ENCODE measurements at places on chromosomes 5 and 9.

DNA sequence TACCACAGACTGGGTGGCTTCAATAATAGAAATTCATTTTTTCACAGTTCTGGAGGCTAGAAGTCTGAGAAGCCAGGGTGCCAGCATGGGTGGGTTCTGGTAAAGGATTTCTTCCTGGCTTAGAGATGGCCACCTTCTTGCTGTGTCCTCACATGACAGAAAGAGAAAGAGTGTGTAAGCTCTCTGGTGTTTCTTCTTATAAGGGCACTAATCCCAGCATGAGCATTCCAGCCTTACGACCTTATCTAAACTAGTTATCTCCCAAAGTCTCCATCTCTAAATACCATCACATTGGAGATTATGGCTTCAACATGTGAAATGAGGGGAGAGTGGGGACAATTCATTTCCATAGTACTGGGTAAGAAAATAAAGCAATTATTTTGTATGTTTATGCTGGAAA, 226.5 kb upstream of the TUSC1 start:
- no peak for DNase-seq

- DNase-seq, result no peak
Measured at GRCh38 chr9:129494113-129494789, 126.7 kb downstream of the C9orf50 start.

- no peak for DNase-seq
Measured at GRCh38 chr5:125032286-125032685, 285.8 kb upstream of the ZNF608 start.

- peak; percentile 84 for DNase-seq
Measured at GRCh38 chr5:123813937-123814624, 302.1 kb downstream of the CSNK1G3 start.

- no peak for DNase-seq
Measured at GRCh38 chr5:149932445-149933350, 11.9 kb downstream of the PDE6A start.

DNA sequence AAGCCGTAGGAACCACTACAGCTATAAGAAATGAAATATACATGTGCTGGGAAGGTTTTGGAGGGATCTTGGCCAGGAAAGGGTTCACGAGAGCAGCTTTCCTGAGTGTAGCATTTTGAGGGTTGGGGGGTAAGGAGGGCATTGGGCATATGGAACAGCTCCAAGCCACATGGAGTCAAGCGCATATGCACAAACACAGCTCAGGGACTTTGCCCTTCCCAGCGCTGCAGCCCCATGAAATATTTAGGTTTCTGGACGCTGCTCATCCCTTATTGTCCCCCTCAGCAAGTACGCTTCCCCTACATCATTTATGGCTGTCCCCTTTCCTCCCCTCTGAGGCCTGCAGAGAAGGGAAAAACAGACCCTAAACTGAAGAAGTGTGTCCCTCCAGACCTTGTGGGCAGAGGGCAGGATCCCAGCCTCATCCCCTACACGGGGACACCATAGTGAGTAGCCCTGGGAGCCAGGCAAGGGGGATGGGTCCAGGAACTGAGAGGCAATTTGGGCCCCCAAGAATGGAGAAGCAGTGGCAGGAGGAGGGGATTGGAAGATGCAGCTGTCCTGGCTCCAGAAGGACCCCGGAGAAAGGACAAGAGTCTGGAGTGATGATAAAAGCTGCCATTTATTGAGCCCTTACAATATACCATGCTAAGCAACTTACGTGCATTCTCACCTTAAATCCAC, 33.7 kb downstream of the PCDH1 start:
- no peak for DNase-seq

- DNase-seq, result no peak
Measured at GRCh38 chr9:138099803-138100598, 222.4 kb downstream of the CACNA1B start.

- DNase-seq, result no peak
Measured at GRCh38 chr9:134419000-134419683, 92.9 kb downstream of the RXRA start.

DNA sequence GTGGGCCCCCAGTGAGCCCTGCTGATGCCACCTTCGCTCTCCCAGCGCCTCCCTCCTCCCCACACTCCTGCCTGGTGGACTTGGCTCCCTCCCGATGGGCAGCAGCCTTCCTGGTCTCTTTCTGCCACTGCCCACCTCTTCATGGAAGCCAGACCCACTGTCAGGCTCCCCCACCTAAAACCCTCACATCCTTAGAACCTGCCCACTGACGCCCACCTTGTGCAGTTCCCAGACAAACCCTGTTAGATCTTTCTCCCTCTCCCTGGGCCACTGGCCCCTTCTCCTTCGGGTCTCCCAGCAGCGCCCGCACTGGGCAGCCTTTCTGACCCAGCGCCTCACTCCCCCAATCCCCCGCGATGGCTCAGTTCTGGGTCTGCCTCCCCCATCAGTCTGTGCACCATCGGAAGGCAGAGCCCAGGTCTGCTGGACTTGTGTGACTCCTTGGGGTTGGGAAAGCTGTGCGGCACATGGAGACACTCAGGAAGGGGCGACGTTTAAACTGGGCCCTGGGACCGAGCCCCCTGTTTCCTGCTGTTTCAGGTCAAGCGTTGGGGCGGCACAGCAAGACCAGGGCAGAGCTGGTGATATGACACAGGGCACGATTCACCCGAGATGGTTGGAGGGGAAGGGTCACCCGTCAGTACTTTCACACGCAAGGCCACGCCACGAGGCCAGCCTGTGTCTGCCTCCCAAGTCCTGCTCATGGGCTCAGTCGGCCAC, 17.4 kb downstream of the MYMK start:
- DNase-seq, result no peak

- peak; percentile 87 for DNase-seq
Measured at GRCh38 chr5:35003018-35003957, 44.5 kb downstream of the AGXT2 start.

DNA sequence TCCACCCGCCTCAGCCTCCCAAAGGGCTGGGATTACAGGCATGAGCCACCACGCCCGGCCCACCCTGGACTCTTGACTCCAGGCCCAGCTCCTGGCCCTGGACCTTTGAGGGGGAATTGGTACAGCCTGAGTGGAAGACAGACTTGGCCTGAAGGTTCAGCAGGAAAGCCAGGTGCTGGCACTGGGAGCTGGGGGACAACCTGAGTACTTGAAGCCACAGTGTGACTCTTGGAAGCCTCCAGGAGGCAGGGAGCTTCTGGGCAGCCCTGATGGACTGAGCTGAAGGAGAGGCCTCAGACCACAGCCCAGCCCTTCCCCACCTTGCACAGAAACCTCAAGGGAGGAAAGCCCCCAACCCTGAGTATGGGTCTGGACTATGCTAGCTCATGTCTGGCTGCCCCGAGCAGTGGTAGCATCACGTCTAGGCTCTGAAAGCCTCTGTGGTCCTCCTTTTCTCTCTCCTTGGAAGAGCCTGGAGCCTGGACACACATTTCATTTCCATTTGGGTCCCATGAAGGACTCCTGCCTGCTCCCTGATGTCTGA, 54.1 kb downstream of the RASGEF1C start:
- peak; percentile 30 for DNase-seq

DNA sequence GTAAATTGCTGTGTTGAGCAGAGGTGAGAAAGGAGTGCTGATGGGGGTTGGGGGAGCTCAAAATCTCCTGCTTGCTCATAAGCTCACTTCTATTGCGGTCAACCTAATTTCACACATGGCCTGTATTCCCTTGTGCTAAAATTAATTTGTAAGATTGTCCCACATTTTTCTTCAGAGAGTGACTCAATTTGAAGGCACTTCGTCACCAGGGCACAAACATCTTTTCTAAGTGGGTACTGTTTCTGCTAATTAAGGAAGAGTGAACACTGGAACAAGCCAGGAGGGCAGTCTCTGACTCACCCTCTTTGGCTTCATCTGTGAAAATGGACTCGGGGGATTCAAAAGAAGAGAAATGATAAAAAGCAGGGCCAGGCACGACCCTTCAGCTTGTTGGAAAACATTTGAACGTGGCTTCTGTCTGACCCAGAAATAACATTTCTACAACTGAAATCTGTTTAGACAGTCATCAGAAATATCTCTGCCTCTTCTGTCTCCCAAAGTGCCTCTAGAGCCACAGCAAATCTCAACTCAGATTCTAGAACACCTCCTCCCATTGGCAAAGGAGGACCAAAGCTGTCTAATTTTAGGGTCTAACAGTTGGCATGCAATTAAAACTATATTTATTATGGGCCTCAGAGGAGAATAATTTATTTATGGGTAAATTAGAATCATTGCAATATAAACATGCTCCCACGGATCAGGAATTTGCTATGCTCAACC, 49.8 kb downstream of the FEM1C start:
- DNase-seq, result no peak

DNA sequence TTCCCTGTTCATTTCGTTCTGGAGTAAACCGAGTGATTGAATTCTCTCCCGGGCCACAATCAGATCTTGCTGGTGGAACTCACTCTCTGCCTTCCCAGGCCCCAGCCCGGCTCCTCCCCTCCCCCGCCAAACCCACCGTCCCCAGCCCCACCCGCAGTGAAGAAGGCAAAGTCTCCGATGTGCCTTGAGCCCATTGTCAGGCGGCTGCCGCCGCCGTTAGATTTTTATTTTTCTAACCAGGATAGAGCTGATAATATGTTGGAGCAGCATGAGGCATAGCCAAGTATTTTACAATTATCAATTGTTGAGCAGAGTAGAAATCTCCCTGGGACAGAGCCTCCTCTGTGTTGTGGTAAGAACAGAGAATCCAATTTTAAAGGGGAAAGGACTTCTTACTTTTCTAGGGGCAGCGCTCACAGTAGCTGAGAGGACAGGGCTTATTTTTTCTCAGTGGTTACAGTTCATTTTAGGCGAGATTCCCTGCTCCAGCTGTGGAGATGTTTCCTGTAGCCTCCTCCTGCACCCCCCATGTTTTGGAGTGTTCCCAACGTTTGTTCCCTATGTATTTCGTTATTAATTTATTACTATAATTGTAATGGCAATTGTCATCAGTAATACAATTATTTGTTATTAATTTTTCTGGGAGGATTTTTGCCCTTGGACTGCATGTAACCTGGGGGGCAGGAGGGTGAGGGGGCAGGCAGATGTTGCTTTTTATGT, 1.3 kb downstream of the PSAT1 start:
- no peak for DNase-seq

- no peak for DNase-seq
Measured at GRCh38 chr9:106878934-106879333, 16.0 kb downstream of the ZNF462 start.

GRCh38 chr9:107504585-107505455, 15.3 kb upstream of the KLF4 start:
- no peak for DNase-seq

- DNase-seq, result peak; percentile 92
Measured at GRCh38 chr5:140357726-140358093, 2.3 kb upstream of the SLC4A9 start.

- DNase-seq, result no peak
Measured at GRCh38 chr9:653421-653820, 188.1 kb upstream of the DMRT1 start.

DNA sequence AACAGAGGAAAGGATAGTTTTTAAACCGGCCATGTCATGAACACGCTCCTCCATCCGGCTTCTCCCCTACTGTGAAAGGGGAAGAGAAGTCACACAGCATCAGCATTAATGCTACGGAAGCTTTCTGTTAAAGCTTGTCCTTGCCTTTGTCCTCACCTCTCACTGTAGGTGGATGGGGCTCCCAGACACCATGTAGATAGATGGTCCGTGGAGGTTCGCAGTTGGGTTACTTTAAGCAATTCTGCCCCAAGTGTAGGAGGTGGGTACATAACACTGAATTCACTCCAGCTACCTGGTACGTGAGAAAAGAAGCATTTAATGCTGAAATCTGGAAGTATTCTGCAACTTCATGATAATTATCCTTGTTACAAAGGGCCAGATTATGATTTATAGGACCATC, 165.8 kb downstream of the BAAT start:
- DNase-seq, result no peak

DNA sequence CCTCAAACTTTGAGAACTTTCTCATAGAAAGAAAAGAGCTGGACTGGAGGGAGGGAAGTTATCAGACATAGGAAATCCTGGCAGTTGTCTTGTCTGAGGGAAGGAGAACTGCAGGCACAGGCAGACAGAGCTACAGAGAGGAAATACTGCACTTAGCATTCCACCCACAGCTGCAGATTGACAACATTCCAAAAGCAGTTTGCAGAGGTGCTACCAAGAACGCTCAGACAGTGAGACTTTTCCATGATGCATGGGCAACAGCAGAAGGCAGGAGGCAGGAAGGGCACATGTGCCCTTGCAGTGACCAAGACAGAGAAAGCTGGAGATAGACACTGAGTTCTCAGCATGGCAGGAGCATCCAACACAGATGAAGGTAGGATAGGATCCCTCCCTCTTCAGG, 327.5 kb upstream of the ZNF462 start:
- DNase-seq, result no peak

GRCh38 chr5:142817949-142818431, 47.8 kb downstream of the ARHGAP26 start:
- DNase-seq, result no peak

DNA sequence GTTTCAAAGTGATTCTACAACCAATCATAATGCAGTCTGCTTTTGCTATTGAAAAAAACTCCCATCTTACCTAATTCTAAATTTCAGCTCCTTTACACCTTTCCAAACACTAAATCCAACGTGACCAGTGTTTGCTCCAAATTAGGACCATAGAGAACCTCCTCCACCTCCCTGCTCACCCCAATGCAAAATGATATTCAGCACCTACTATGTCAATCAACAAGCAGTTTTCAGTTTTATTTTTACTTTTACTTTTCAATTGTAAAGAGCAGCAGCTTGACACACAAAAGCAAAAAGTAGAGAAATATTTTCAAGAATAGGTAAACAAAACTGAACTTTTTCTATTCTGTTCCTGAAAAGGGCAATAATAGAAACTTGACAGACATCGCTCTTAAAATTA, 3.4 kb downstream of the FAM13B start:
- no peak for DNase-seq

- DNase-seq, result no peak
Measured at GRCh38 chr9:136803551-136804508, 3.9 kb upstream of the RABL6 start.

GRCh38 chr9:124696101-124696500, 75.0 kb downstream of the NR6A1 start:
- DNase-seq, result no peak

DNA sequence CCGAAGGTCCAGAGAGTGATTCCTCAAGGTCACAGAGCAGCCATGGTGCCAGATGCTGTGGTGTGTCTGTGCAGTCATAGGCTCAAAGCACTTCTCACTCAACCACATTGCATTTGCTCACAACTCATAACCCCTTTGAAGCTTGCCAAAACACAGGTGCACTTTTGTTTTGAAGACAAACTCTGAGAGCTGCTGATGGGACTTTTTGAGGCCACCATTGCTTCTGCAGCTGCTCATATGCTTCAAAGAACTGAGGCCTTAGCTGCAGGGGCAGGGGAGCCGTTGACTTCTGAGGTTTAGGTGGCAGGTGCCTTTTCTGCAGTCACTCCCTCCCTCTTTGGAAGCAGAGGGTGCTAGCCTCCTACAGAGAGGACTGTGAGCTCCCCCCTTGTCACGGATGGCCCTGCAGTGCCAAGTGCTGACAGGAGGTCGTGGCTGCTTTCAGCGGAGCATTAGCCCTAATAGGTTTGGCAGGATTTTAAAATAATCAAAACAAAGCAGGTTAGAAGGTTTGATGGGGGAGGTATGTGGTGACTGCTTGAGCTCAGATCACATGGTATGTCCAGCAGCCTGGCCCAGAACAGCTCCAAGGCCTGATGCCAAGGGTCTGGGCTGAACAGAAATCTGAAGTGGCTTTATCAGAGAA, 232.1 kb downstream of the MAN2A1 start:
- DNase-seq, result no peak

- no peak for DNase-seq
Measured at GRCh38 chr5:159504857-159505304, 174.6 kb upstream of the IL12B start.
